ENCODE measurements at places on chromosomes 11 and 22.

- no peak for DNase-seq
Observed at GRCh38 chr22:29914991-29915533, 32.1 kb downstream of the MTMR3 start.

DNA sequence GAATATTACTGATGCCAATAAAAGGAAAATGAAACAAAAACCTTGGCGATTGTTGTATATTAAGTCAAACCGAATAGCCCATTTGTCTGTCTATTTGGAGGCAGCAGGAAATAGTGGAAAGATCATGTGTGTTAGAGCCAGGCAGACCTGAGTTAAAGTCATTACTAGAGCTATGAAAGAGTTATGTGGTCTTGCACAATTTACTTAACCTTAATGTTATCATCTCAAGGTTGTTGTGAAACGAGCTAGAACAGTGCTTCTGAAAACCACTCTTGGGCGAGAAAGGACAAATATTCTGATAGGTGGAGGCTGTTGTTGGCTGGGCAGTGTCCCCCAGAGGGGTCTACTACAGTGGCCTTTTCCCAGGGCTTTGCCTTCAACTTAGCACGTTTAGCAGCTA is 60.0 kb upstream of the NUP160 start:
- no peak for DNase-seq

GRCh38 chr11:953512-953911 is 27.8 kb downstream of the AP2A2 start:
- DNase-seq: no peak

DNA sequence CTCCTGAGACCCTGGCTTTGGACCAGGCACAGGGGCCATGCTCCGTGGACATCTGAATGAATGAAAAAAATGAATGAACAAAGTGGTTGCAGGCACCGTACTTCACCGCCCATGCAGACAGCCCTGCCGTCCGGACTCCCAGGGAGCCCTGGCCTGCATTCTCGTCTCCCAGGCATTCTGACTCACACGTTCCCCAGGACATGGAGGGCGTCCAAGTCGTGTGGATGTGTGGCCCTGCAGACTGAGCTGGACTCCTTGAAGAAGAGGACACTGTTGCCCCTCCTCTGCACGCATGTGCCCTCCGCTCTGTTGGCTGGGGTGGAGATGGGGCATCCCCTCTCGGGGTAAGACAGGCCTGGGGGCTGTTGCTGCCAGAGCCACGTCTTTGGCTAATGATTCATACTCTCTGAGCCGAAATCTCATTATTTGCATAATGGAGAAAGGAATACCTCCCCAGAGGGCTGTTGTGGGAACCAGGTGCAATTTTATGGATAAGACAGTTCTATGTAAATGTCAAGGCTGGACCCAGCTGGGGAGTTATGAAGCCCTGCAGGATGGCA is 49.7 kb downstream of the RTL6 start:
- DNase-seq: no peak

DNA sequence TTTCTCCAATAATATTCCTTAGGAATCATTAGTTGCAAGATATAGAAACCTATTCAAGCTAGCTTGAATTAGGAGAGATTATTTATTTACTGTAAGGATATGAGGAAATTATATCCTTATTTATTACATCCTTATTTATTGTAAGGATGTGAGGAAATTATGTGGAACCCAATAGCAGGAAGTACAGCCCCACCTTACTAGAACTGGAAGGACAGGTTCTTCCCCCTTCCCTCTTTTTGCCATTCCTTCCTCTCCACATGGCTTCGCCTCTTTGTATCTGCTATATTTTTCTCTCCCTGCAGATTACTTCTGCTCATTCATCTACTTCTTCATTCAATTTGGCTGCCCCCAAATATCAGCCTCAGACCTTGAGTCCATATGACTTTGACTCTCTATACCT is 49.5 kb upstream of the B3GNT6 start:
- DNase-seq: no peak

- DNase-seq: no peak
Observed at GRCh38 chr22:48649031-48649430, 1178.6 kb downstream of the BRD1 start.

- no peak for DNase-seq
Observed at GRCh38 chr11:99887481-99887880, 799.6 kb upstream of the ARHGAP42 start.

DNA sequence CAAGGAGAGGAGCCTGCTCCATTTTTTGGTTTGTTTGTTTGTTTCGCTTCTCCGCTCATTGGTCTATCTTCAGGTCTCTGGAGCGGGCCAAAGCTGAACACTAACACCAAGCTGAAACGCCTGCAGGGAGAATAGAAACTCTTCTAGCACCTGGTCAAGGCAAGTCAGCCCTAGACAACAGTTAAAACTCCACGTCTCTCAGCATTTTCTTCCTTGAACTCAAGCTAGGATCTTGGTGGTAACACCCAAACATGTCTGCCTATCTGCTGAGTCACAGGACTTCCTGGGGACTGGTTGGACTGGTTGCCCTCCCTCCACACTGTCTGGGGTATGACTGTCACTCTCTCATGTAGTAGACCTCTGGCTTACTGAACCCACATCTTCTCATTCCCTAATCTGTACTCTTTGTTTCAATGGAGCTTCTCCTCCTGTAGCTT is 23.9 kb upstream of the RBFOX2 start:
- no peak for DNase-seq

- DNase-seq: no peak
Observed at GRCh38 chr22:44870021-44870420, 117.6 kb downstream of the ARHGAP8 start.

- DNase-seq: no peak
Observed at GRCh38 chr11:47354913-47355282, 2.4 kb upstream of the MYBPC3 start.

DNA sequence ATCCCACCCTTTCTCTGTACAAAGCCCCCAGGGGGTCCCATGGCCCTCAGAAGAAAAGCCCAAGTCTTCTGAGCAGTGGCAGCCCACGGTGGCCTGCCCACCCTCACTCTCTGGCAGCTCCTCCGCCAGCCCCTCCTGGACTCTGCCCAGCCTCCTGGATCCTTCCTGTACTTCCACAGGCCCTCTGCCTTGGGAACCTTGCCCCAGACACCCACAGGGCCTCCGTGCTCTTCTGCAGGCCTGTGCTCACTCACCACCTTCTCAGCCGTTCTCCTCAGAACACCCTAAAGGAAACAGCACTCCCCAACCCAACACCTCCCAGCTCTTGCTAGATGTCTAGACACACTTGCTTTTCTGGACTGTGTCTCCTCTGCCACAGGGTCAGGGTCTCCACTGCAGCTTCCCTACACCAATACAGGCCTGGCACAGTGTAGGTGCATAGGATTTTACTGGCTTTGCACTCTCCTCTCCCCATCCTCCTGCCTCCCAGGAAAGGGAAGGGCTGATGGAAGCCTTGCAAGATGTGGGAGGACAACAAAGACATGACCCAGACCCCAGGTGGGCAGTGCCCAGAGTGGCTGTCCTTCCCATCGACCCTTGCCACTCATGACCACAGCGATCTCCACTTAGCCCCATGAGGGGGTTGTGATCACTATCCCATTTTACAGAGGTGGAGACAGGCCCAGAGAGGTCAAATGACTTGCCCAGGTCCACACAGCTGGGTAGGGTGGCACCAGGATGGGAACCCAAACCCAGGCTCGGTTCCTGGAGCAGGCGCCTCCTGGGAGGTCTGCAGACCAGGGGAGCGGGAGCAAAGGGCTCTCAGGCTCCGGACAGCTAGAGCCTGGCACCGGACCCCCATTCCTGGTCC is 2.0 kb downstream of the SCARF2 start:
- no peak for DNase-seq

GRCh38 chr11:78784321-78785061 is 209.8 kb upstream of the NARS2 start:
- DNase-seq: no peak

GRCh38 chr11:14860511-14860910 is 31.5 kb downstream of the CYP2R1 start:
- no peak for DNase-seq

- no peak for DNase-seq
Observed at GRCh38 chr11:85590848-85591483, 36.2 kb downstream of the DLG2 start.

Data from stimulated activated CD4-positive, alpha-beta T cell treated with anti-CD3 and anti-CD28 coated beads, TNF-alpha, amount 100 ng/mL, for 24 hours (primary cell).